Uterine smooth muscle cell (primary cell): ENCODE measurements at places on chromosomes 1 and 21. TPM values are rescaled to one million over a fixed set of nuclear protein-coding genes. Genes with fewer than 3 reads are reported as not detected.

Gene EFNA4
- total RNA-seq = 1.7 and 2.9 TPM in 2 replicates

Gene HTR6
- total RNA-seq = under 0.01 TPM in 1 of 2 replicates, not detected in the other

Gene PLEKHG5
- total RNA-seq = 14.7 and 17.0 TPM in 2 replicates

Gene KRTAP10-7
- total RNA-seq = not detected in 2 replicates

Gene GFI1
- total RNA-seq = 0.11 TPM in 1 of 2 replicates, not detected in the other

Gene ADORA3
- not detected in 2 replicates for total RNA-seq

Gene TNNT2
- 0.11 TPM in 1 of 2 replicates, not detected in the other for total RNA-seq

Gene ATF6
- total RNA-seq = 23.9 and 27.4 TPM in 2 replicates

Gene VHLL
- total RNA-seq = not detected in 2 replicates

Gene BMP8B
- total RNA-seq = under 0.01 TPM in 2 replicates

Gene NAV1
- total RNA-seq = 10.7 and 13.3 TPM in 2 replicates

Gene E2F2
- 0.50 and 2.0 TPM in 2 replicates for total RNA-seq

Gene SPRR3
- total RNA-seq = not detected in 2 replicates
